ENCODE measurements at places on chromosomes 2 and 18.

DNA sequence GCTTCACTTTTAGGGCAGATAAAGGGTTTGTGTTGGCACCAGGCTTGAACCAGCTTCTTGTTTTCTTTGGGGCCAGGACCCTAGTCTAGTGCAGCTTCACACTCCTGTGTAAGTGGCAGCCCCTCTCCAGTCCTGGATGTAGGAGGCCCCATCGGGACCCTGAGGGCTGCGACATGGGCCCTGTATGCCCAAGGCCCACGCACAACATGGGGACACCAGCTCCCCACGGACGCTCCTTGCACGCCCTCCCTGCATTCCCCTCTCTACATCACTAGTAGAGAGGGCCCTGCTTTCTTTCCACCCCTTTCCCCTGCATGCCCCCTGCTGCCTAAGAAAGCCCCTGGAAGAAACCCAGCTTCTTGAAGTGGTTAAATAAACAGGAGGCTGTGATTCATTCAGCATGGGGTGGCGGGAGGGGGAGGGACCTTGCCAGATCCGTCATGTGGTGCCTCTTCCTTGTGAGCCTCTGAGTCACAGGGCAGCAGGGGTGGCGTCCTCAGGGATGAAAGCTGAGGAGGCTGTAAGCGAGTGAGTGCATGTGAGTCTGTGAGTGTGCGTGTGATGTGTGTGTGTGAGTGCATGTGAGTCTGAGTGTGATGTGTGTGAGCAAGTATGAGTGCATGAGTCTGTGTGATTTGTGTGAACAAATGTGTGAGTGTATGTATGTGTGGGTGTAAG, 42.5 kb downstream of the COPS8 start:
- DNase-seq = peak; percentile 8

DNA sequence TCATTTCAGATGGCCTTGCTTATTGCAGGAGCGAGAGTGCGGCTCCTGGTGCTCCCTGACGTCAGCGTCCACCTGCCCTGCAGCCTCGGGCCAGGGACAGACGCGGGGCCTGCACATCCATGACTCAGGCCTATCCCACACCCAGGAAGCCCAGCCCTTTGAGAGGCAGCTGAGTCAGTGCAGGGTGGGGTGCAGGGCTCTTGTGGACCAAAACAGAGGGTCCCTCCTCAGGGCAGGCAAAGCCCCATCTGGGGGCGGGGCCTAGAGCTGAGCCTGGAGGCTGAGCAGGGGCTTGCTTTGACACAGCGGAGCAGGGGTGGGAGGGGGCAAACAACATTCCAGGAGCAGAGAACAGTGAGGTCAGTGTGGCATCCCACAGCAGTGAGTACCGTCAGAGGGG, 7.7 kb upstream of the ARHGEF4 start:
- DNase-seq = no peak

GRCh38 chr2:191617575-191617974, 60.4 kb upstream of the NABP1 start:
- no peak for DNase-seq

DNA sequence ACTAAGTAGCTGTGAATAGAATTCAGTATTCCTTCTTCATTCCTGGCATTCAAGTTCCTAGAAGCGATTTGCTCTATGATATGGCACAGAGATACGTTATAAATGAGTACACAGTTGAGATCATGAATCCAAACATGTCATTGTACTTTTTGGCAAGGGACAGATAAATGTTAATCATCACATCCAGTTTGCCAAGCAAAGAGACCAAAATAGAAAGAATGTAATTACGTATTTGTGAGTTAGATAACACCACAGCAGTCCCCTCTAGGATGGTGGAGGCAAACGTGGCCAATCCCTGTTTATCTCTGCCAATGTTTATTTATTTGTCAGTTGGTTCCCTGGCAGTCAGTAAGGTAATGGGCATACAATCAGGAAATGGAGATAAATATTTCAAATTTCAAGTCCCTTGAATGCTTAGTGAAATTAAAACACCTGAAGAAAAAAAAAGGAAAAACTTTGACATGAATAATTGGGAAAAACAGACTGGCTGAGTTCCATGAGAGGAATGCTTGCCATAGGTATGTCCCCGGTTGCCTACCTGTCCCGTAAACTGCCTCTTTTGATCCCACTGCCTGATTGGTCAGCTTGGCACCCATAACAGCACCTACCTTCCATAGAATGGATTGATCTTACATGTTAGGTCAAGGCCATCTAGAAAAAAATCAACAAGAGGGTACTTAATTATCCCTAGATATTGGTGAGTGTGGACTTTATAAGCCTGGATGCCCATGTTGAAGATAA, 451.1 kb upstream of the NETO1 start:
- no peak for DNase-seq

- no peak for DNase-seq
Observed at GRCh38 chr2:232876978-232877441, 6.9 kb downstream of the SNORC start.

GRCh38 chr2:170712653-170713542, 2.2 kb upstream of the SP5 start:
- no peak for DNase-seq

- DNase-seq = no peak
Observed at GRCh38 chr18:32958746-32959145, 185.9 kb upstream of the KLHL14 start.

DNA sequence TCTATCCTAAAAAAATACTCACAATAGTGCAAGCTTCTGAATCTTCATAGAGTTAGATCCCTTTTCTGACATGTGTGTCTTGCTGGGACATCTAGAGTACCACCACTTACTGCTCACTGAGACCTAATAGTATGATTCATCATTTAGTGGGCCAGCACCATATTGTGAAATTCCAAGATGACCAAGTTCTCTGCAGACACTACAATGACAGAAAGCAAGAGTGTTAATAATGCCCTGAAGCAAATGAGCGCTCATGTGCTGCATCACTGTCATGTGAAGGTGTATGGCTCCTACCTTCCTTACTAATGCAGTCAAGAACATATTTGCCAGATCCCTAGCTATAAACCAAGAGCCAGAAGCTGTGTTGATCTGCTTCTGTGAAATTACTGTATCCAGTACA, 606.2 kb upstream of the NXPH2 start:
- no peak for DNase-seq

- DNase-seq = no peak
Observed at GRCh38 chr18:944440-944839, 39.8 kb downstream of the ADCYAP1 start.

DNA sequence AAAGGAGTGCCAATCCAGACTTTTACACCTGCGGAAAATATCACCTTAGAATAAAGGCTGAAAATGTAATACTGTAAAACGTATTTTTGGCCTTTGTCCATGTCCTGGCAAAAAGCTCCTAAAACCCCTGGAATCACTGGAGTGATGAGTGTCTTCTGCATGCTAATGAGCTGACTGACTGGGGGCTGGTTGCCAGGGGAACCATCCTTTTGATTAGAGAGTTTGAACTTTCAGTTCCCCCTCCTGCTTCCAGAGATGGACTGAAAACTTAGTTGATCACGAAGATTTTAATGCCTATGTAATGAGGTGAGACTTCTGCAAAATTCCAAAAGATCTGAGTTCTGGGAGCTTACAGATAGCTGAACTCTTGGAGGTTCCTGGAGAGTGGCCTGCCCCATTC, 20.5 kb downstream of the PUM2 start:
- no peak for DNase-seq

- DNase-seq = peak; percentile 53
Observed at GRCh38 chr2:185291035-185291647, 447.5 kb upstream of the FSIP2 start.

GRCh38 chr2:97706112-97706511, 7.3 kb upstream of the ZAP70 start:
- DNase-seq = no peak

DNA sequence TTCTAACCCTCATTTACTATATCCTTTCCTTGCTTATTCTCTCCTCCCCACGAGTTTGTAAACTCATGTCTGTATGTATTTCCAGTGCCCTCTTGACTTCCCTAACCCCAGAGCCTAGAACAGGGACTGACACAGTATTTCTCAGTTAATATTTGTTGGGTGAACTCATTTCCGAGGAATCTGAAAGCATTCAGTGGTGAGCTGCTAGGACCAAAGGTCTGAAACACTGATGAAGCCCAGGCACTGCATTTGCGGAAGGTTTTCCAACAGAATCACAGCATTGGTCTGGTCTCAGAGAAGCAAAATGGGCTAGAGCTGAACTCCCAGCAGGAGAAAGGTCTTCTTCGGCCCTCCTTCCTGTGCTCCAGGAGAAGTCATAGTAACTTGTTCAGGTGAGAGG, 56.8 kb downstream of the SOX11 start:
- DNase-seq = no peak

DNA sequence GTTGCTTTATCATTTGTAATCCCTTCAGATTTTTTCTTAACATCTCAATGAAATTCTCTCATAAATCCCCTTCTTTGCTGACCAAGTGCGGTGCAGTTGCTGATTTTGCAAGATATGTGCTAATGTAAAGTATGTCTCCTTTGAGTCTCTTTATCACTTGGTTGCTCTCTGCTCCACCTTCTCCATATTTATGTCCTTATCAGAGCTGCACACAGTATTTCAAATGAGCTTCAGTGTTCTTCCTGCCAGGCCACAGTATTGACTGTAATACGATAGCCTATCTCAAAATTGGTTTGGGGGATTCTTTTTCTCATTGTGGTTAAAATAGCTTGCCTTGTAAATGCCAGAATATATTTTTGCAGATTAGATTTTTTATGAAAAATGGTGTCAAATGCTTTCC, 32.2 kb downstream of the MAIP1 start:
- DNase-seq = no peak

GRCh38 chr2:36480636-36481035, 117.3 kb downstream of the FEZ2 start:
- no peak for DNase-seq

GRCh38 chr2:196361606-196362326, 190.4 kb upstream of the STK17B start:
- no peak for DNase-seq

GRCh38 chr2:31693882-31694281, 113.1 kb upstream of the SRD5A2 start:
- DNase-seq = no peak

DNA sequence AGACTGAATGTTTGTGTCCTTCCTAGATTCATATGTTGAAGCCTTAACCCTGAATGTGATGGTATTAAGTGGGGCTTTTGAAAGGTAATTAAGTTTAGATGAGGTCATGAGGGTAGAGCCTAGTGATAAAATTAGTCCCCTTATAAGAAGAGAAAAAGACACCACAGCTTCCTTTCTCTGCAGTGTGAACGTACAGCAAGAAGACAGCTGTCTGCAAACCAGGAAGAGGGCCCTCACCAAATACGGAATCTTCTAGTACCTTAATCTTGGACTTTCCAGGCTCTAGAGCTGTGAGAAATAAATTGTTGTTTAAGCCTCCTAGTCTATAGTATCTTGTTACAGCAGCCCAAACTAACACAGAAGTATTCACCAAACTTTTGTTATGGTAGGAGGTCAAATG, 57.1 kb upstream of the CYTIP start:
- DNase-seq = no peak

DNA sequence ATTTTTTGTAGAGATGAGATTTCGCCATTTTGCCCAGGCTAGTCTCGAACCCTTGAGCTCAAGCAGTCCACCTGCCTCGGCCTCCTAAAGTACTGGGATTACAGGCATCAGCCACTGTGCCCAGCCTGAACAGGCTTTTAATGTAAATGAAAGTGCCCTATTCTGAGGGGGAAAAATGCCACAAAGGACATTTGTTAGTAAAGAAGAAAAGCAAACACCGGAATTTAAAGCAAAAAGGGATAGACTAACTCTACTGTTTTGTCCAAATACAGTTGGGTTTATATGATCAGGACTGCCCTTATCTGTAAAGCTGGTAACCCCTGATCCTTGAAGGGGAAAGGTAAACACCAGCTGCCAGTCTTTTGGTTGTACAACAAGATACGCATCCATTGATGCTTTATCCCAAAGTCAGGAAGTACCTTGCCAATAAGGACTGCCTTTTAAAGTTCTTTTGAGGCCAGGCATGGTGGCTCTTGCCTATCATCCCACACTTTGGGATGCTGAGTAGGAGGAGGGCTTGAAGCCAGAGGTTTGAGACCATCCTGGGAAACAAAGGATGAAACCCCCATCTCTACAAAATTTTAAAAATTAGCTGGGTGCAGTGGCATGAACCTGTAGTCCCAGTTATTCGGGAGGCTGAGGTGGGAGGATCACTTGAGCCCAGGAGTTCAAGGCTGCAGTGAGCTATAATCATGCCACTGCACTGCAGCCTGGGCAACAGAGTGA, 13.1 kb downstream of the CLEC4F start:
- no peak for DNase-seq

GRCh38 chr2:240850756-240851077, 17.9 kb upstream of the AGXT start:
- no peak for DNase-seq

- DNase-seq = no peak
Observed at GRCh38 chr2:29606104-29607037, 315.0 kb downstream of the ALK start.
